ENCODE measurements at places on chromosomes 13 and 19. TPM values are rescaled to one million over a fixed set of nuclear protein-coding genes. Genes with fewer than 3 reads are reported as not detected.

- no peaks in the 10 kb centered on the region for H3K27me3 ChIP-seq
- no peak for DNase-seq
Measured at GRCh38 chr13:99267927-99268326, 9.7 kb upstream of the GPR18 start.

DNA sequence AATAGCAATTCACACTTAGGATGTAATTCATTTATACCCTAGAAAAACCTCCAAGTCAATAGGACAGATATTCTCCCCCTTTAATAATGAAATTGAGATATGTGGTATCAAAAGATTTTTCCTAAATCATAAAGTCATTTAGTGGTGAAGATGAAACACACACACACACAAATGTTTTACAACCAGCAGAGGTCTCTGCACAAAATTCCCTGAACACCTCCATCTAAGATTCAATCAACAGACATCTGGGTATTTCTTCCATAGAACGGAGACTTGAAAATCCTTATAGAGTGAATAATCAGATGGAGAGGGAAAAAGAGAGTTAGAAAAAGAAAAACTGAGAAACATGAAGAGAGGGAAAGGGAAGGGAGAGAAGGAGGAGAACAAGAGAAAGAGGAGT, 52.8 kb downstream of the MYCBP2 start:
- peaks cover 25% of the 10 kb centered on the region for H3K36me3 ChIP-seq
- DNase-seq, result no peak
- no peaks in the 10 kb centered on the region for H3K27me3 ChIP-seq

GRCh38 chr19:11380653-11381537, 3.2 kb downstream of the EPOR start:
- H3K27me3 ChIP-seq, result no peaks in the 10 kb centered on the region
- peak overlapping the region; percentile 83 for H3K4me3 ChIP-seq
- peak; percentile 97 for DNase-seq
- H3K4me1 ChIP-seq, result peaks cover 25% of the 10 kb centered on the region
- H3K36me3 ChIP-seq, result no peaks in the 10 kb centered on the region

DNA sequence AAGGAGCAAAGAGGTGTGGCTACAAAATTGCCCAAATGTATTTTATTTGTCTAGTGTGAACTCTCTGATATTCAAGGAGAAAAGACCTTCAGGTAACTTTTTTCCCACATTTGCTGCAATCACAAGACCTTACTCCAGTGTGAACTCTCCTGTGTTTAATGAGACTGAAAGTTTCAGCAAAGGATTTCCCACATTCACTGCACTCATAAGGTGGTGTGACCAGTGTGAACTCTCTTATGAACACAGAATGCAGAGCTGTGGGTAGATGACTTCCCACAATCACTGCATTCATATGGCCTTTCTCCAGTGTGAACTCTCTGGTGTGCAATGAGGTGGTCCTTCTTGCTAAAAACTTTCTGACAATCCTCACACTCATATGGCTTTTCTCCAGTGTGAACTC, 16.4 kb downstream of the ZNF814 start:
- H3K36me3 ChIP-seq, result peaks cover 58% of the 10 kb centered on the region
- no peaks in the 10 kb centered on the region for H3K27me3 ChIP-seq
- peak; percentile 14 for DNase-seq
- no peak overlapping the region for H3K27ac ChIP-seq

- no peak overlapping the region for H3K27ac ChIP-seq
- no peaks in the 10 kb centered on the region for H3K36me3 ChIP-seq
- no peak for DNase-seq
- H3K27me3 ChIP-seq, result no peaks in the 10 kb centered on the region
- no peak overlapping the region for H3K4me3 ChIP-seq
- no peaks in the 10 kb centered on the region for H3K4me1 ChIP-seq
Measured at GRCh38 chr13:65642301-65642700, 1587.8 kb downstream of the PCDH9 start.

- H3K27ac ChIP-seq, result no peak overlapping the region
- no peaks in the 10 kb centered on the region for H3K36me3 ChIP-seq
- H3K4me3 ChIP-seq, result no peak overlapping the region
- H3K4me1 ChIP-seq, result no peaks in the 10 kb centered on the region
Measured at GRCh38 chr13:99620806-99621205, 119.5 kb downstream of the TM9SF2 start.

- no peaks in the 10 kb centered on the region for H3K27me3 ChIP-seq
- no peak overlapping the region for H3K4me3 ChIP-seq
- H3K4me1 ChIP-seq, result no peaks in the 10 kb centered on the region
- H3K27ac ChIP-seq, result no peak overlapping the region
Measured at GRCh38 chr13:68048802-68049359, 818.7 kb upstream of the PCDH9 start.

Gene PRSS57
- not detected for total RNA-seq

Gene FRY
- 4.3 TPM for total RNA-seq

Gene NLRP7
- not detected for total RNA-seq

Measured in GM23248 (cell line).